ENCODE measurements at places on chromosomes 12 and 14.

DNA sequence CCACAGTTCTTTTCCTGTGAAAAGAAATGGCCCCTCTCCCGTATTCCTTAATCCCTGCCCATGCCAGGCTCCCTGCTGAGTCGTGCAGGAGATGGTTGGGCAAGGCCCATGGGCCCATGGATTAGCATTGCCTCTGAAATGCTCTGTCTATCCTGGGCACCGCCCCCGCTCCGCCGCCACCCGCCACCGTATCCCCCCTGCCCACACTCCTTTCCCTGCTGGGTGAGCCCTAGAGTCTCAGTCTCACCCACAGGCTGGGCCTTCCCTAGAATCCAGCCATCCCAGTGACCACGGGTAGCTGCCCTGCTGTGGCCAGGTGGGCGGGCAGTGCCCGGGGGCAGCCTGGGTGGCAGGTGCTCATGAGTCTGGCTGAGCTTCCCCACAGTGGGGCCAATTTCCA is 50.6 kb downstream of the TSPAN11 start:
- no peak for DNase-seq

- DNase-seq: no peak
Measured at GRCh38 chr14:81102217-81102616, 118.5 kb downstream of the GTF2A1 start.

- DNase-seq: no peak
Measured at GRCh38 chr14:73717266-73717665, 3.1 kb upstream of the PNMA1 start.

- no peak for DNase-seq
Measured at GRCh38 chr12:90021795-90022440, 313.3 kb upstream of the ATP2B1 start.

GRCh38 chr14:104064003-104064402 is 21.5 kb upstream of the ASPG start:
- DNase-seq: no peak

GRCh38 chr14:69043596-69044260 is 64.6 kb upstream of the ACTN1 start:
- peak; percentile 32 for DNase-seq

DNA sequence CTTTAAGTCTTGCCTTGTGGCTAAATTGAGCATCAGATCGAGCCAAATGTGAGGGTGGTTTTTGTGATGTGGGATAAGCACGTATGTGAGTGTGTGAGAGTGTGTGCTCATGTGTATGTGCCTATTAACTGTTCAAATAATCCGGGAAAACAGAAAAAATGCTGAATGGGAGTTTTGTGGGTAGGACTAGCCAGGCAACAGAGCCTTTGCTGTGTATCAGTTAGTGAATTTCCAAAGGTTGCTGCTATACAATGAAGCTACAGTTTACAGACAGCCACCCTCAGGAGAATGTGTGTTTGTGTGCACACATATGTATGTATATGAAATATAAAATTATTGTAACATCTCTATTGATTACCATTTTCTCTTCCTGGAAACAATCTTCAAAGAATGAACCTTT is 154.0 kb downstream of the SOX5 start:
- DNase-seq: no peak

- no peak for DNase-seq
Measured at GRCh38 chr12:62827042-62827441, 107.9 kb downstream of the PPM1H start.

DNA sequence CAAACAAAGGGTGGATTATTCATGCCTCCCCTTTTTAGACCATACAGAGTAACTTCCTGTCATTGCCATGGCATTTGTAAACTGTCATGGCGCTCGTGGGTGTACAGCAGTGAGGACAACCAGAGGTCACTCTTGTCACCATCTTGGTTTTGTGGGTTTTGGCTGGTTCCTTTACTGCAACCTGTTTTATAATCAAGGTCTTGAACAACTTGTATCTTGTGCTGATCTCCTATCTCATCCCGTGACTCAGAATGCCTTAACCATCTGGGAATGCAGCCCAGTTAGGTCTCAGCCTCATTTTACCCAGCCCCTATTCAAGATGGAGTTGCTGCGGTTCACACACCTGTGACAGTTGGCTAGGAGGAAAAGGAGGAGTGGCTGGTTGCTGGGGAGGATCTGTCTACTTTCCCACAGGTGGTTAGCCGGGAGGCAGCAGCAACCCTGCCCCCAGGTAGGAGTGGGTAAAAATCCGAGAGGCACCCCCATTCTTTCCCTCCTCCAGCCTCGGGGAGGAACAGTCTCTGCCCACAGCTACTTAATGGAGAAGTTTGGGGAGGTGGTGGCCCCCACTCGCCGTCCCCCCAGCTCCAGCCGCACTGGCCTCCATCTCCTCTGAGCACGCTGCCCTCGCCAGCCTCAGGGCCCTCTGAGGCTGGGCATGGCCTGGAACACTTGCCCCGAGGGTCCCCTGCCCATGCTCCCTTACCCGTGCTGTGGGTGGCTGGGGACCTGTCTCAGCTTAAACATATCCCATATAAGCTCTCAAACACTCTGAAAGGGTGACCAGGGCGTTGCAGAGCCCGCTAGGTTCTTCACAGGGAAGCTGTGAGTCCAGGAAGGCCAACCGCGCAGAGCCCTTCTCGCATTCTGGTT is 41.7 kb downstream of the SMIM41 start:
- no peak for DNase-seq

DNA sequence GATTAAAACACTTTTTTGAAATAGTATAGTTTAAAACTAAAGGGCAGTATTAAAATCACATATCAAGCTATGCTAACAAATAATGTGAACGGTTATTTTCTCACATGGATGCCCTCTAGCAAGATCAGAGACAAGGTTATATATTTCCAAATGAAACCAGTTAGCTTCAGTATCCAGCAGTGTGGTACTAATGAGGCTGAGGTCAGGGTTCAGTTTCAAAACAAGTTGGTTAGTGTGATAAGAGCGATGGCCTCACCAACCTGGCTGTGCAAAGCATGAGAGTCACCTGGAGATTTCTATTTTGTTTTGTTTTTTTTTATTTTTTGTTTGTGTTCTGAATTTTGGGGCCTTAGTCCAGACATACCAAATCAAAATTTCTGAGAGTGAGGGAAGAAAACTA is 352.2 kb upstream of the KITLG start:
- DNase-seq: no peak

- no peak for DNase-seq
Measured at GRCh38 chr12:113891167-113891692, 74.9 kb downstream of the RBM19 start.

DNA sequence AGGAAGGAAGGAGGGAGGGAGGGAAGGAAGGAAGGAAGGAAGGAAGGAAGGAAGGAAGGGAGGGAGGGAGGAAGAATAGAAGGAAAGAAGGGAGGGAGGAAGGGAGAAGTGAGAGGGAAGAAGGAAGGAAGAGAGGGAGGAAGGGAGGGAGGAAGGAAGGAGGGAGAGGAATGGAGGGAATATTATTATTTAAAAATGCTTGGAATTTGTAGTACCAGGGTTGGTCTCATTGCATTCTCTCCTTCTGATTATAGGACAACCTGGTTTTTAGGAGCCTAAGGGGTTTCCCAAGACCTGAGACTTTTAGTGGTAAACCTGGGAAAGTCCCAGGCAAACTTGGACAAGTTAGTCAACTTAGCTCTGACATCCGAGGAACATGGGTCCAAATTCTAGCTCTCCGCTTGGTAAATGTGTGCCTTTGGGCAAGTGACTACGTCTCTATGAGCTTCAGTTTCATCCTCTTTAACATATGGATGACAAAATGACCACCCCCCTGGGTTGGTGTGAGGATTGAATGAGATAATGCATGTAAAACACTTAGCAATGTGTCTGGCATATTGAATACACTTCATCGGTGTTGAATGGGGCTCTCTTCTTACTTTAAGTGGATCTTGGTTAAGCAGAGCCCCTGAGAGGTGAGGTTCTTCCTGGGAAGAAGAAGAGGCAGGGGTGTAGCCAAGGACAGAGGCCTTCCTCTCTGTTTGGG is 690.7 kb upstream of the TBX3 start:
- no peak for DNase-seq

- DNase-seq: no peak
Measured at GRCh38 chr12:68648179-68648578, 37.5 kb downstream of the RAP1B start.

- DNase-seq: no peak
Measured at GRCh38 chr12:15550793-15551192, 228.5 kb downstream of the PTPRO start.

- no peak for DNase-seq
Measured at GRCh38 chr12:50971946-50972345, 19.6 kb downstream of the HIGD1C start.

DNA sequence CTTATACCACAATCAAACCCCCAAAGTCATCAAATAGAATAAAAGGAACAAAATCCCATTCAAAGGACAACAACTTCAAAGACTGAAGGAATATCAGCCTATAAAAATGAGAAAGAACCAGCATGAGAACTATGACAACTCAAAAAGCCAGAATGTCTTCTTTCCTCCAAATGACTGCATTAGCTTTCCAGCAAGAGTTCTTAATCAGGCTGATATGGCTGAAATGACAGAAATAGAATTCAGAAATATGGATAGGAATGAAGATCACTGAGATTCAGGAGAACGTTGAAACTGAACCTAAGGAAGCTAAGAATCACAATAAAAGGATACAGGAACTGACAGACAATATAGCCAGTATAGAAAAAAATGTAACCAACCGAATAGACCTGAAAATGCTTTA is 109.5 kb downstream of the SINHCAF start:
- no peak for DNase-seq

GRCh38 chr14:75176142-75176820 is at the start of gene TMED10:
Gene TMED10 (minus strand): TSS chr14:75176612. CDS start chr14:75176579, 33 bp downstream.
- peak; percentile 79 for DNase-seq

DNA sequence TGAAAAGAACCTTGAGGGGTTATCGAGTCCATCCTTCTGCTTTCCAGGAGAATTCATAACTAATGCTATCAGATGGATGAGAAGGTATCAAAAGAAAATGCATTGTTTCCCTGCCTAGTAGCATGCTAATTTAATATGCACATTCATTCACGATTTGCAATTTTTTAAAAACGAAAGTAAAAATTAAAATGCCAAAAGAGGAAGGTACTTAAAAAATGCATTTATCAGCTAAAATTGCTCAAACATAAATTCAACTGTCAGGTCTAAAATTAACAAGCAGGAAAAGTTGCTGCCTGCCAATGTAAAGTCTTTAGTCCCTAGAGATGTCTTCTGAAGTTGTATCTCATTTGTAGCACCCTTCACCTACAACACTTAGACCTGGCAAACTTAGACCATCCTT is 7.9 kb downstream of the ATF7 start:
- no peak for DNase-seq

DNA sequence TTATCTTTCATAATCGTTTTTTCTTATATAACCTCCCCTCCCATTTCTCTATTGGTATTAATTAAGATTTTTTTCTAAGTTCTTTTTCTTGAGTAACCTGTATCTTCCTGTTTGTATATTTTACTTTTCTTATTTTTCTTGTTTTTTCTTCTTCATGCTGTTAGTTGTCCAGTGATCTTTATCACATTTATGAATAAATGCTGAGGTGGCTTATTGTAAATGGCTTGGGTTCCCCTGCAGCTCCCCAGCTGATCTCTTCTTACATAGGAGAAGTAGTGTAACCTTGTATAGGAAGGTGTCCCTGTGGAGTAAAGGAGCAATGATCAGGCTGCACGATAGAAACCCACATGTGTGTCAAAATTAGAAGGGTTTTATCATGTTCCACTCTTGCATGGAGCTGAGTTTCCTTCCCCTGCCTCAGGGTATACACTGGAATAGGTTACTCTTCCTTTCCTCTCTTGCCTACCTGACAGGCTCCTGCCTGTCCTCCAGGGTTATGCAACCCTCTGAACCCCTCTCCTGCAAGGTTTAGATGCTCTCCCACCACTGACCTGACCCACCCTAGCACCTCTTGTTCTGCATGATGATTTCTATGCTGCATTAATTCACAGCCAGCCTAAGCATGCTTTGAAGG is 334.8 kb upstream of the RGS6 start:
- DNase-seq: no peak

GRCh38 chr14:68133856-68134255 is 314.3 kb downstream of the RAD51B start:
- no peak for DNase-seq

DNA sequence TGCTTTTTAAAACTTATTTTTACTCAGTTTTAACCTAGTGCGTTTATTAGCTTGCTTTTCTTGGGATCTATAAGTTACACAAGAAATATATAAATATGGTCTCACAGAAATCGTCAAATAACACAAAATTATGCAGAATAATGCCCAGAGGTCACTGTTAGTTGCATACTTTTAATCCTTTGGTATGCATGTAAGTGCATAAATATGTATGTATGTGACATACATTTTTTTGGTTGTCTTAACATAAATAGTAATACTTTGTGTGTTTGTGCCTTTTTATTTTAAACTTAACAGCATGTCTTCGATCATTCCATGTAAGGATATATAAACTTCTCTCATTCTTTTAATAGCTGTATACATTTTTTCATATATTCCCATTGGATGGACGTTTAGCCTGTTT is 459.6 kb downstream of the PCNX1 start:
- no peak for DNase-seq

GRCh38 chr14:68627050-68627867 is 165.6 kb downstream of the ZFP36L1 start:
- no peak for DNase-seq

GRCh38 chr12:30180602-30181001 is 396.9 kb upstream of the TMTC1 start:
- DNase-seq: no peak

GRCh38 chr14:78220273-78220672 is 50.1 kb downstream of the NRXN3 start:
- DNase-seq: no peak

GRCh38 chr12:95116773-95117172 is 43.4 kb upstream of the NR2C1 start:
- no peak for DNase-seq

DNA sequence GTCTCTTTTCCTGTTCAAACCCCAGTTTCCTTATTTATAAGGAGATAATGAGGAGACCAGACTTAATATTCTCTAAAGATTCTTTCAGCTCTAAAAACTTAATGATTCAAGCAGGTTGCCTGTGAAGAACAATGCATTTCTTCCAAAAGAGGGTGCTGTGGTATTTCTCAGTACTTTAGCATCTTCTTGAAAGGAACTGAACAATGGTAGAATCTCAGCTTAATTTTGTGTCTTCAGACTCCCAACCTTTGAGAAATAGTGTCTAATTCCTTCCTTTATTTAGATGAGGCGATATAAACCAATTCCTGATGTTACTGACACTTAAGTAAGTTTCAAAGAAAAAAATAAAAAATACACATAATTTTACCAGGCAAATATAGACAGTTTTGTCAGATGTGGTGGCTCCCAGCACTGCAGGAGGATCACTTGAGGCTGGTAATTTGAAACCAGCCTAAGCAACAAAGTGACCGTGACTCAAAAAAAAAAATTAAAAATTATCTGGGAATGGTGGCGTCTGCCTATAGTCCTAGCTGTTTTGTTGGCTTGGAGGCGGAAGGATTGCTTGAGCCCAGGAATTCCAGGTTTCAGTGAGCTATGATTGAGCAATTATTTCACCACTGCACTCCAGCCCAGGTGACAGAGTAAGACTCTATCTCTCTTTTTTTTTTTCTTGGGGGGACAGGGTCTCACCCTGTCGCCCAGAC is 76.9 kb upstream of the PSMA6 start:
- DNase-seq: no peak

GRCh38 chr12:51262758-51263177 is 7.4 kb downstream of the SMAGP start:
- DNase-seq: no peak

GRCh38 chr14:54209511-54210250 is 187.1 kb upstream of the CDKN3 start:
- no peak for DNase-seq

- no peak for DNase-seq
Measured at GRCh38 chr12:109127533-109128242, 11.3 kb downstream of the ACACB start.
